ENCODE measurements at places on chromosomes 13 and 19.
A peak's percentile ranks its signal among the peaks of the same experiment; 100 is the strongest.

- DNase-seq = no peak
Measured at GRCh38 chr13:86933676-86934075, 737.5 kb upstream of the SLITRK5 start.

DNA sequence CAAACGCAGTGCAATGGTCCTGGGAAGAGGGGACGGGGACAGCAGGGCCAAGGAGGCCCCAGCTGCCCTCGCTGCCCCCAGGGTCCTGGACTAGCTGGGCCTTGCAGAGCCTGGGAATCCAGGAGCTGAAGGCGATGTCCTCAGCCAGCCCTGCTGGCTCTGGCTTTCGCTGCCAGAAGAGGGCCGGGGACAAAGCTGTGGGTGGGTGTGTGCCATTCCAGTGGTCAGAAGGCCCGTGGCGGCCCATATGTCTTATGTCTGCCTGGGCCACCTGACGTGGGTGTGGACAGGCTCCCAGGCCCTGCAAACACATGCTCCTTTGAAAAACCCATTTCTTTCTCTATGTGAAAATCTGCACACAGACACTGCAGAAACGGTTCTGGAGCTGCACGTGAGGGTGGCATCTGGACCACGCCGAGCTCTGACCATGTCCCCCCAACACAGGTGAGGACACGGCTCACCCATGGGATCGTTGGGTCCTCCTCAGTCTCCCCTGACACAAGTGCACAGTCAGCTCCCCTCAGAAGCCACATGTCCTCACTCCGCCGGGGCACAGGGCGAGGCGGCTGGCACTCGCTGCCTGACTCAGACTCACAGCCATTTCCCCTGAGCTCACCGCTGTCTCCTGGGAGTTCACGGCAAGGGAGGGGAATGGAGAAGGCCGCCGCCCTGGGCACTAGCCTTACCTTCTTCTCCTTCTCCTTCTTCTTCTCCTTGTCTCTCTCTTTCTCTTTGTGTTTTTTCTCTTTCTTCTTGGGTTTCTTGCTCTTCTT lies 16.9 kb downstream of the IZUMO4 start:
- DNase-seq = no peak

- DNase-seq = no peak
Measured at GRCh38 chr13:99002172-99002710, 24.4 kb upstream of the DOCK9 start.

- DNase-seq = no peak
Measured at GRCh38 chr13:33208290-33209220, 77.0 kb downstream of the STARD13 start.

GRCh38 chr19:33649627-33650305 lies 28.0 kb downstream of the CHST8 start:
- no peak for DNase-seq

- no peak for DNase-seq
Measured at GRCh38 chr19:8648240-8648639, 17.8 kb downstream of the NFILZ start.

DNA sequence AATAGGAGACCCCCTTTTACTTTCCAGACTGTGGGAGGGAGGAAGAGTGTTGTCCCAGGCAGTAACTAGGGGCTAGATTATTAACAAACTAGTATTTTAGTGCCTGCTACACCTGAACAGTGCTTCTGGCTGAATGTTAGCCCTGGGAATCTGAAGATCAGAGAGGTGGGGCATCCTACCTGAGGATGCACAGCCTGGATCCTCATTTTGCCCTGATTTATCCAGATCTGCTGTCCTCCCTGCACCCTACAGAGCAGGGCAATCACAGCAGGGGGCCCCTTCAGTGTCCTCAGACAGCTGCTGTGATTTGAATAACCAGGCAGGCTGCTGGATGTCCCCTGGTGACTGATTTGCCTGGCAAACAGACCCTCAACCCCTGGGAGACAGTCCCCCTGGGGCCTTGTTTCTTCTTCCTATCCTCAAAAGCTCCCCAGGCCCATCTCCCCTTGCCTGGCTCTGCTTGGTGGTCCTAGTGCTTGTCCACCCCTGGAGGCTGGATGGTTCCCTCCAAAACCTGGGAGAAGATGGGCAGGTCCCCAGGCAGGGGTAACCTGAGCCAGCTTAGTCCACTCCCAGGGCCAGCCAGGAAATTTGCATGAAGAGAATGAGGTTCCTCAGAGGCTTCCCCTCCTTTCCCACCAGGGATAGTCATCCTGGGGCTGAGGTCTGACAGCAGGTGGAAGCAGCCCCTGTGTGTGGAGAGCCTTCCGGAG lies at the start of gene OVOL3:
OVOL3 (plus strand) TSS at position 657 of the 713 bp plus-strand sequence. CDS start 60 bp downstream, outside the sequence.
- DNase-seq = no peak

DNA sequence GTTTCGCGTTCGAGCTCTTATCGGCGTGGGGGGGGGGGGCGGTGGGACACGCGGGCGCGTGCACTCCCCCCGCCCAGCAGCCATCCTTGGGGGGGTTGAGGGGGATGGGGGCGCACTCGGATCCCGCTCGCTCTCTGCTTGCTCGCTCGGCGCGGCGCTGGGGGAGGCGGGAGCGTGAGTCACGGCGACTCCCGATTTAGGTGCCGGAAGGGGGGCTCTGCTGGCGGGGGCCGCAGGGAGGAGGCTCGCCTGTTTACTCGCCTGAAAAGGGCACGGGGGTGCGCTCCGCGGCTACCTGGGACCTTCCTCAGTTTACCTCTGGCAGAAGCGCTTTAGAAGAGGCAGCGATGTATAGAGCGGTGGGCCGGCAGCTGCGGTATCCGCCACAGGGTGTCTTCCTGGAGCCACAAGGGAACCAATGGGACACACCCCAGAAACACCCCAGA lies 1.1 kb upstream of the PDE4A start:
- no peak for DNase-seq

- peak; percentile 37 for DNase-seq
Measured at GRCh38 chr13:100497389-100497788, 91.2 kb downstream of the GGACT start.

DNA sequence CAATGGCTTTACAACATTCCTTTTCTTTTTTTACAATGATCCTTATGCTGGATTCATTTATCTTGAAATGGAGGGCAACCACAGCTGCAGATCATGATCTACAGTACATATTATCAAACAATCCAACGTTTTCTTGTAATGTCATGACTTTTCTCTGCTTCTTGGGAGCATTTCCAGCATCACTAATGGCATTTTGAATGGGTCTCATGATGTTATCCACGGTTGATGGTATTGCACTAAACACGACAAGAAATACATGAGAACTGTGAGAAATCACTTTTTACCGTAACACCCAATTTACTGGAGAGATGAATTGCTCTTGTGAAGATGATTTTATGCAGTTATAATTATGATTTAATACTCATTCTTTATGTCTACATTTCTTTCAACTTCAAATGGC lies 16.2 kb upstream of the ACOD1 start:
- DNase-seq = no peak

- no peak for DNase-seq
Measured at GRCh38 chr19:2381148-2381820, 21.2 kb downstream of the TMPRSS9 start.

DNA sequence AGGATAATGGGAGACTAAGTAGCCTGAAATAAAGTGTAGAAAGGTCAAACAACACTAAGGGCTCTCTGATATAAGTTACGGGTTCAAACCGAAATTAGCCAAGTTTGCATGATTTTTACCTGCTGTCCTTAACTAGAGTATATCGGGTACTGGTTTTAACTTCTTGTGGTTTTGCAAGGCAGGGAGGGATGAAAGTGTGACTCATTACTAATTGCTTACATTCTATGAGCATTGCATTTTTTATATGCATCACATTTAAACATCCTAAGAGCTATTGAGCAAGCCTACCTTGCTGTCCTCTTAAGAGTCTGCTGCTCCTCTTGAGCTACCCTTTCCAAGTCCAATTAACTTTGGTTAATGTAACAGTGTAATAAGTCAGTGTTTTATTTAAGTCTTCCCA lies 415.4 kb downstream of the SLITRK5 start:
- DNase-seq = no peak

DNA sequence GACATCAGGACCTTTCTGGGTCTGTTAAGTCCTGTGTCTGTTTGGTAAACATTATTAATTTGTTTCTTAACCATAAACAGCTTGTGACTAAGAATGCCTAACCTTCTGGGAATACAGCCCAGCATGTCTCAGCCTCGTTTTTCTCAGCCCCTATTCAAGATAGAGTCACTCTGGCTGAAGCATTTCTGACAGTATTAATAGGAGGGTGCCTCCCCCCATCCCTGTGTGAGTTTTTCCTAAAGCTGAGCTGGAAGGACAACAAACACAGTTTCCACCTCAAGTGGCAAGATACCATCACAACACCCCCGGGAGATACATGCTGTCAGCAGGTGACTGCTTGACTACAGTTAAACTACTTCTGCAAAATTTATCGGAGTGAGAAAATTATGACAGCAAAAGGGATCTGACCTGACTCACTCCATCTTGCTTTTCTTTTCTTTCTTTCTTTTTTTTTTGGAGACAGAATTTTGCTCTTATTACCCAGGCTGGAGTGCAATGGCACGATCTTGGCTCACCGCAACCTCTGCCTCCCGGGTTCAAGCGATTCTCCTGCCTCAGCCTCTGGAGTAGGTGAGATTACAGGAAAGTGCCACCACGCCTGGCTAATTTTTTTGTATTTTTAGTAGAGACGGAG lies 59.3 kb upstream of the ABCC4 start:
- no peak for DNase-seq

DNA sequence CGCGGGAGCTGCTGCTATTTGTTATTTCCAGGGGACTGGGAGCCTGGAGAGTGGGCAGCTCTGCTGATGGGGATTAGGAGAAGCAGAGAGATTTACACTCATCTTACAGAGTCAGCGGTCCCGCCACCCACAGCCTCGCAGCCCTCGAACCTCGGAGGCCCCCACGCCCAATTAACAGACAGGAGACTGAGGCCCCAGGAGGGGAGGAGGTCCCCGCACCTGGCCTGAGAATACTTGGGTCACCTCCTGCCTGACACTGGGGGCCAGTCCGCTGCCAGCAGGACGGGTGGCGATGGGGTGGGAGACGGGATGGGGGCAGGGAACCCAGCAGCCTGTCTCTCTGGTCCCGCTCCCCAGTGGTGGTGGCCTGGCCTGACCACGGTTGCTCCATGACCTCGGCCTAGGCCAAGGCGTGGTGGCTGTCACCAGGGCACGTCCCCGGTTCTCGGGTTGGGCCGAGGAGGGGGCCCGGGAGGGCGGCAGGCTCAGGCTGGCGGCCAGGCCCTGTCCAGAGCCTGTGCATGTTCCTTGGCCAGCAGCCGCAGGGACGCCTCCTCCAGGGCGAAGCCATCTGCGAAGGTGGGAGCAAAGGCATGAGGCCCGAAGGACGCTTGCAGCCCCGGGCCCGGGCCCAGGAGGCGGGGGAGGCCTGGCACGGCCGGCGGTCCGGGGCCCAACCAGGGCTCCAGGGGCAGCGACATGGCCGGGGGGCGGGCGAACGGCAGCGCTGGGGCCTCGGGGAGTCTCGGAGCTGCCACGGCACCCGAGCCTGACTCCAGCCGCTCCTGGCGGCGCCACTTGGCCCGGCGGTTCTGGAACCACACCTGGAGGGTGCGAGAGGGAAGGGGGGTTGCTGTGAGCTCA lies 1.7 kb downstream of the RAX2 start:
- no peak for DNase-seq

- no peak for DNase-seq
Measured at GRCh38 chr19:2145831-2146241, 5.5 kb downstream of the AP3D1 start.

DNA sequence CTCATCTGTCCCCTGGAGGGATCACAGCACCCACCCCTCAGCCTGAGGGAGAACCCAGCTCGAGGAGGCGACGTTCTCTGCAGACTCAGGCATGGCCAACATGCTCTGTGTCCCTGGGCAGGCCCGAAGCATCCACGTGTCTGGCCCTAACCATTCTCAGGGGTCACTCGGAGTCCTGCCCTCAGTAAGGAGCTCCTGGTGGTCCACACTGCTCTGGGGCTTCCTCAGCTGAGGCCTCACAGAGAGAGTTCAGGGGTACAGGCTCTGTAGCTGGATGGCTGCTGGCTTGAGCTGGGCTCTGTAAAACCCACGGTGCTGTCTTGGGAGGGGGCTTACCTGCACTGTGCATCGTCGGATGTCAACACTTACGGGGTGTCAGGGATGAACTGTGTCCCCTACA lies 4.4 kb upstream of the SIGLEC8 start:
- DNase-seq = no peak

DNA sequence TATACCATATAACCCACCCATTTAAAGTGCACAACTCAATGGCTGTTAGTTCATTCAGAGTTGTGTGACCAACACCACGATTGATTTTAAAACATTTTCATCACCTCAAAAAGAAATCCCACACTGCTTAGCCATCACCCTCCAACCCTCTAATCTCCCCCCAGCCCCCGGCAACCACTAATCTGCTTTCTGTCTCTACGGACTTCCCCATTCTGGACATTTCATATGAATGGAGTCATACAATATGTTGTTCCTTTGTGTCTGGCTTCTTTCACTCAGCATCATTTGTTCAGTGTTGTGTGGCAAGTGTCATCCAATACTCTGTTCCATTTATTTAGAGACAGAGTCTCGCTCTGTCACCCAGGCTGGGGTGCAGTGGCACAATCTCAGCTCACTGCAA lies 4.0 kb upstream of the PNMA8B start:
- no peak for DNase-seq

GRCh38 chr19:48102870-48103751 lies 7.5 kb downstream of the PLA2G4C start:
- no peak for DNase-seq

DNA sequence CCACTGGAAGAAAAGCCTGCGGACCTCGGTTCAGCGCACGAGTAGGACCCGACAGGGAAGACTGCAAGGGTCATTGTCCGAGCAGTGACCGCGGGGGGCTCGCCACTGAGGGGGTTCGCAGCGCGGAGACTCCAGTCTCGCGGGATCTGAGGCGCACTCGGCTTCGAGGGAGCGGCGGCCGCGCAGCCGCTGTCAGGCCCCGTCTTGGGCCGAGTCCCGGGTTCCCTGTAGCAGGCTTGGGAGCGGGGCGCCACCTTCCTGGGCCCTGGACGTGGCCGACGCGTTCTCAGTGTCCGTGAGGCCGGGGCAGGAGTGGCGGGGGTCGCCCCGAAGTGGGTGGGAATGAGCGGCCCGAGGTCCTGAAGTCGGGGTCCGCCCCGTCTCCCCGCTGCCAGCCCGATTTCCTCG lies 474 bp upstream of the FAM174C start:
- DNase-seq = no peak

DNA sequence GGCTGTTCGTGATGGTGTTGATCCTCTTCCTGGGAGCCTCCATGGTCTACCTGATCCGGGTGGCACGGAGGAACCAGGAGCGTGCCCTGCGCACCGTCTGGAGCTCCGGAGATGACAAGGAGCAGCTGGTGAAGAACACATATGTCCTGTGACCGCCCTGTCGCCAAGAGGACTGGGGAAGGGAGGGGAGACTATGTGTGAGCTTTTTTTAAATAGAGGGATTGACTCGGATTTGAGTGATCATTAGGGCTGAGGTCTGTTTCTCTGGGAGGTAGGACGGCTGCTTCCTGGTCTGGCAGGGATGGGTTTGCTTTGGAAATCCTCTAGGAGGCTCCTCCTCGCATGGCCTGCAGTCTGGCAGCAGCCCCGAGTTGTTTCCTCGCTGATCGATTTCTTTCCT lies 12.2 kb upstream of the C19orf33 start:
- no peak for DNase-seq
